ENCODE measurements at places on chromosomes 13 and 19. TPM values are rescaled to one million over a fixed set of nuclear protein-coding genes. Genes with fewer than 3 reads are reported as not detected.
A peak's percentile ranks its signal among the peaks of the same experiment; 100 is the strongest.

Gene ZNF100
- 7.8 TPM for total RNA-seq

Gene GARIN5A
- not detected for total RNA-seq

- H3K27me3 ChIP-seq = no peaks in the 10 kb centered on the region
- H3K27ac ChIP-seq = no peak overlapping the region
- DNase-seq = no peak
- H3K4me1 ChIP-seq = no peaks in the 10 kb centered on the region
- no peaks in the 10 kb centered on the region for H3K36me3 ChIP-seq
Observed at GRCh38 chr13:29547153-29547552, 48.3 kb downstream of the SLC7A1 start.

Gene ZNF792
- total RNA-seq = 6.4 TPM

- H3K36me3 ChIP-seq = no peaks in the 10 kb centered on the region
- no peak overlapping the region for H3K27ac ChIP-seq
- peaks cover 12% of the 10 kb centered on the region for H3K4me1 ChIP-seq
Observed at GRCh38 chr13:66322193-66322740, 907.9 kb downstream of the PCDH9 start.

DNA sequence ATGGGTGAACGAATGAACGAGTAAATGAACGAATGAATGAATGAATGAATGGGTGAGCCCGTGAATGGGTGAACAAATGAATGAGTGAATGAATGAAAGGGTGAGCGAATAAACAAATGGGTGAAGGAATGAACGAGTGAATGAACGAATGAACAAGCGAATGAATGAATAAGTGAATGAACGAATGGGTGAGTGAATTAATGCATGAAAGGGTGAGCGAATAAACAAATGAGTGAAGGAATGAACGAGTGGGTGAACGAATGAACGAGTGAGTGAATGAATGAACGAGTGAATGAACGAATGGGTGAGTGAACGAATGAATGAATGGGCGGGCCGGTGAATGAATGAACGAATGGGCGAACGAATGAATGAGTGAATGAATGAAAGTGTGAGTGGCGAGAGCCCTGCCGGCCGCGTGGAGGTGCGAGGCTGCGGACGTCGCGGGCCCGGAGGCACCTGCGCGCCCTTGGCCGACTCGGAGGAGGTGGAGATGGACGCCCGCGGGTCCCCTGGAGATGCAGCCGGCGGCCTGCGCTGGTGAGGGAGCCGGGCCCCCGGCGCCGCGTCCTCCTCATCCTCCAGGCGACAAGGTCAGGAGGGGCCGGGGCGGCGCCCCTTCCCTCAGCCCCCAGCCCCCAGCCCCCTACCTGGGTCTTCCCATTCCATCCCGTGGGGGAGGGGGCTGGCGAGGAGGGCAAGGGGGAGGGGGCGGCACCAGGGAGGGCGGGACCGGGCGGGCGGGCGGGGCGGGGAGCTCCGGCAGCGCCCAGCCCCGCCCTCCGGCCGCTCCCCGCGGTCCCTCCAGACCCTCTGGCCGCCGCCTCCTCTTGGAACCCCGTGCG lies 15.4 kb downstream of the ANKRD24 start:
- no peak overlapping the region for H3K27ac ChIP-seq
- H3K4me1 ChIP-seq = peaks cover 9% of the 10 kb centered on the region
- H3K4me3 ChIP-seq = peak overlapping the region; percentile 9
- DNase-seq = no peak
- no peaks in the 10 kb centered on the region for H3K36me3 ChIP-seq

All from sigmoid colon (tissue), 7 donors.